Stimulated activated CD4-positive, alpha-beta T cell treated with anti-CD3 and anti-CD28 coated beads, Interleukin-12 subunit alpha, Interleukin-12 subunit beta, amount 100 ng/mL, for 48 hours (primary cell): ENCODE measurements at places on chromosomes 12 and 14.

- no peak for DNase-seq
Observed at GRCh38 chr14:94646066-94646465, 33.9 kb downstream of the SERPINA3 start.

DNA sequence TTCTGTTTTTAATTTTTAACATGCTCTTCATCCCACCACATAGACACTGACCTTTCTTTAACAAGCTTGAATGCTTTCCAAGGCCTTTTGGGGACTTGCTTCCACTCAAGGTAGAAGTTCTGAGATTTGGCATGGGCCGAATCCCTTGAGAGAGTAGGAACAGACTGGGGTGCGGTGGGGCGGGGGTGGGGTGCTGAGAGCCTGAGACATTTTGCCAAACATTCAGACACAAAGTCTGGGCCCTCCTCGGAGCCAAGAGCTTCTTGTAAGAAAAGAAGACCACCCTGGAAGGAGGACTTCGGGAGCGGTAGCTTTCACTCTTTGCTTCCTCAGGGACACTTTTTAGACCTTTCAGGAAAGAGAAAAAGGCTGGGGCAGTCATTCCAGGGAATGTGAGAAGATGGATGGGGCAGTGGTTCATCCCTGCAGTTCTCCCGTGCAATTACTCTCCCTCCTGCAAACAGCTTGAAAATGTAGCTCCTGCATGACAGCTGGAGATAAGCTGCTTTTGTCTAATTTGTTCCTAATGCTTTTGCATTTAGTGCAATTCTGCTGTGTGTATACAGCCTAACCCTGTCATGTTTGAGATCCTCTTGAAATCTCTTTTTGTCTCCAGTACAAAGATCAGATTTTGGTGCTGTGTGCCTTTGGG lies 16.3 kb upstream of the MYO1H start:
- DNase-seq, result no peak

DNA sequence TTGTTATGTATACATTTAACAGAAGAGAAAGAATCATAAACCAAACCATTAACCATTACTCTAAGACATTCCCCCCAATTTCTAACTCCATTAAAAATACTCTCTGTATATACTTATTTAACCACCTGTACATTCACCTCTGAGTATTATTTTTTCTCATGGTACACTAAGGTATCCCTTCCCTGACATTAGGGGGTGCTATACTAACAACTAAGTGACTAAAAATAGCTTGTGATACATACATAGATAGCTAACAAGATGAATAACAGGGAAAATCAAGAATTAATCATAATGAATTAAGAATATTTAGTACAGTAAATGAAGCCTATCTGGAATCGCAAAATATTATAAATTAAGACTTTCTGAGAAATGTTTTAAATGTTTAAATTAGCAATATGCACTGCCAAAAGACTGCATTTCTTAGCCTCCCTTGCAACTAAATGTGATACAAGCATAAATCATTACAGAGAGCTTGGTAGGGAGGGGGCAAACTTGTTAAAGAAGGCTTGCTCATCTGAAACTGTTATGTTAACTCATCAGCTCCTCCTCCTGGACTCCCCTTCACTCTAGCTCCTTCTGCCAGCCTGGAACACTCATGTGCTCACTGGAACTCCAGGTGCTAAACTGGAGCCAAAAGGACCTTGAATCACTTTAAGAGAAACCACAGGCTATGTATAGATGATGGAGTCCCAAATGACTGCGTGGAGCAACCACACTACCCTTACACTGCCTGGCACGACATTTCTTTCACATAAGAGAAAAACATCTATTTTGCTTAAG lies 14.9 kb downstream of the C2CD5 start:
- no peak for DNase-seq

GRCh38 chr12:116153983-116154382 lies 123.5 kb downstream of the MED13L start:
- DNase-seq, result no peak

- DNase-seq, result no peak
Observed at GRCh38 chr14:52918486-52918885, 32.4 kb downstream of the FERMT2 start.

- DNase-seq, result no peak
Observed at GRCh38 chr12:26255893-26256645, 60.7 kb downstream of the SSPN start.

DNA sequence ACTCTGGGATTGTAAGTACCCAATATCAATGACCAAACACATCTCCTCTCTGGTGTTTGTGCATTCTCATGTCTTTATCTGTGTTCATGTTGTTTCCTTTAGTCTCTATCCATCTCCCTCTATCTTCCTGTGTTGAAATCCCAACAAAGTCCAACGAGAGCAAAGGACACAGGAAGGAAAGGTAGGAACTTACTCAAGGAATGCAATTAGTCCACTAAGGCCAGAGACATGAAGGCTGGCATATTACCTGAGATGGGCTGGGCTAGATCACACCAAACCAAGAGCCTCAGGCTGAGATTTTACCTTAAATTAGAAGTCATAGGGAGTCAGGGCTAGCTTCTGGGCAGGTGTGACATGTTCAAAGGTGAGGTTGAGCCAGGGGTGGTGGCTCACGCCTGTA lies 14.3 kb upstream of the LGALS3 start:
- DNase-seq, result no peak

- DNase-seq, result no peak
Observed at GRCh38 chr12:128131955-128132354, 135.0 kb upstream of the TMEM132C start.
